NCI-H1048 (cell line): ENCODE measurements at places on chromosomes 2 and 18.

DNA sequence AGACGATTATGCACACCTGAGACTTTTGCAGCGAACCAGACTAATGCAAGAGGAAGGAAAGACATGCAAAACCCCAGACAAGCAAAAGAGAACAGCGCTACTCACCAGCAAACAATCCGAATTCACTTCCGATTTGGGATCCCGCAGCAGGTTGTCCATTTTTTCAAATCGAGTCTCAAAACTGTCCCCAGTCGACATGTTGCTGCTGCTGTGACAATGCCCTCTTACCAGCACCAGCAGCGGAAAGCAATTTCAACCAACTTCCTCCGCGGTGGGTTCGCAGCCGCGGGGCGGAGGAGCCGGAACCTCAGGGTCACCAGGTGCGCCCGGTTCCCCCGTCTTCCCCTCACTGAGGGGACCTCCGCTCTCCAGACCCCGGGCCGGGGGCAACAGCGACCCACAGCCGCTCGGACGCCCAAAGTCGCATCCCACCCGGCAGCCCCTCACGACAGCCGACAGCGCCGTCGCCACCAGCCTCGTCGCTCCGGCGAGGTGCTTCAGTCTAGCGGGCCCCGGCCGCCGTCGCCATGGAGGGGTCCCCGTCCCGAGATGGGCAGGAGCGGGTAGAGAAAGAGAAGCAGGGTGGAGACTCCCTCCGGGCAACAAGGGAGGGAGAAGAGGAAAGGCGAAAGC lies 784 bp downstream of the ROCK1 start:
- DNase-seq, result no peak

DNA sequence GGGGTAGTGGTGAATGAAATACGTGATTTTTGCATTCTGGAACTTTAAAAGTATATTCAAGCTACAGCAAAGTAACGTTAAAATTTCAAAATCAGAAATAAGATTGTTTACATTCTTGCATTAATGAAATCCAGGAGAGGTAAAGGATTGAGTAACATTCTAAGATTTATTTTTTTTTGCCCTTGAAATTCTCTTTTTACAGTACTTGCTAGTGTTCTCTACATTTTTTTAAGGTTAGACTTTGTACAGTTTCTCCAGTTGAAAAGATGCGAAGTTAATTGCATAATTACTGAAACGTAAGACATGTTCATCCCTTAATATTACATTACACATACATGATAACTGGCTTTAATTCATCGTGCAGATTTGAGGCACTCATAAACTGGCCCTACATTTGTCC lies 74.5 kb downstream of the ACTR3 start:
- no peak for DNase-seq

- DNase-seq, result no peak
These were observed 150.9 kb downstream of the COL6A3 start for GRCh38 chr2:237262838-237263771.

- no peak for DNase-seq
These were observed 657 bp upstream of the BIN1 start for GRCh38 chr2:127107622-127107999.

- DNase-seq, result no peak
These were observed 12.7 kb downstream of the ABI2 start for GRCh38 chr2:203340791-203341487.

DNA sequence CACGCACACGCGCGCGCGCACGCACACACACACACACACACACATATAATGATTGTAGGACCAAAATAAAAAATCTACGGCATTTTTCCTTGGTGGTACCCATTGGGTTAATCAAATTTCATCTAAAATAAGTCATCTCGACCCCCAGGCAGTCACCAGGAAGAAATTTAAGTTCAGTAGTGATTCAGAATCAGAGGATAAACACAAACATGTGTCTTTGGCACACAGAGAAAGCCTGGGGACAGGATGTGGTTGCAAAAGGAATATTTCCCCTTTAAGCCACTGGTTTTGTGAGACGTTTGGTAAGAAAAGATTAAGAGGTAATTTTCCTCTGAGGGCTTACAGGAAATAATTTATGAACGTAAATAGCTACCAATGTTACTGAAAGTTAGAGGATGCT lies 171.6 kb upstream of the PIEZO2 start:
- no peak for DNase-seq

DNA sequence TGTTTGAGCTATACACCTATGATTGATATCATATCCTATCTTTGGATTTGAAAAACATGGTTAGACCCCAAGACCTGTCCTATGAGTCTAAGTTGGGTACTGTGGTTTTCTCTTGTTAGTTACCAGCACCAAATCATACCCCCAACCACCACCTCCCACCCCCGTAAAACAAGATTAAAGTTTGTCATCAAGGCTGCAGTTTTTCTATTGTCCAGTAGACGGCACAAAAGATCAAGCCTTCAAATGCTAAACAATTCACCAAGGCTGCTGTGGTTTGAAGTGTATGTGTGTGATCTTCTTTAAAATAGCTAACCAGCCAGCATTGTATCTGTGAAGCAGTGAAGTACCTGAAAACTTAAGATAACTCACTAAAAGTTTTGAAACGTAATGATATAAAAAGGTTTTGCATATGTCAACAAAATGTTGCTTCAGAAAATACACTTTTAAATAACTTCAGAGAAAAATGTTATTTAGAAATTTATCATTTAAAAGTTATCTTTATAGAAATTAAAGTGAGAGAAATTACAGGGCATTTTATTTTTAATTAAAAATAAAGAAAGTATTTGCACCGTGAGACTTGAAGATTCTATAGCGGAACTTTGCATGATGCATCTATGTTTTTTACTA lies 5.8 kb upstream of the MEIS1 start:
- no peak for DNase-seq

DNA sequence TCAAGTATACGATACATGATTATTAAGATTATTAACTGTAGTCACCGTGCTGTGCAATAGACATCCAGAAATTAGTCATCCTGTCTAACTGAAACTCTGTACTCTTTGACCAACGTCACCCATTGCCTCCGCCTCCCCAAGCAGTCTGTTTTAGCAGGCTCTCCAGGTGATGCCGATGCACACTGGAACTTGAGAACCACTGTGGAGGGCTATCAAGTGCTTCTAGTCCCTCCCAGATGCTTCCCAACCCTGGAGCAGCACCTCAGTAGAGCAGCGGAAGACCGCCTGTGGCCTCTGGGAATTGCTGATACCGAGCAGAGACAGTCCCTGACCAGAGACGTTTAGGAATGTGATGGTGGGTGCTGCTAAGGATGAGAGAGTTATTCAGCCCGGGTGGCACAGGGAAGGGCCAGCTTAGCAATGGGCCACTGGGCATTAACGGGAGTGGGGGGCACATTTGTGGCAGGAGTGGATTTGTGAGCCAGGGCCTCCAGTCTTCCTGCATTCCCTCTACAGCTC lies 50.7 kb downstream of the LIPG start:
- no peak for DNase-seq

GRCh38 chr2:3265471-3265870 lies 112.1 kb downstream of the EIPR1 start:
- no peak for DNase-seq

DNA sequence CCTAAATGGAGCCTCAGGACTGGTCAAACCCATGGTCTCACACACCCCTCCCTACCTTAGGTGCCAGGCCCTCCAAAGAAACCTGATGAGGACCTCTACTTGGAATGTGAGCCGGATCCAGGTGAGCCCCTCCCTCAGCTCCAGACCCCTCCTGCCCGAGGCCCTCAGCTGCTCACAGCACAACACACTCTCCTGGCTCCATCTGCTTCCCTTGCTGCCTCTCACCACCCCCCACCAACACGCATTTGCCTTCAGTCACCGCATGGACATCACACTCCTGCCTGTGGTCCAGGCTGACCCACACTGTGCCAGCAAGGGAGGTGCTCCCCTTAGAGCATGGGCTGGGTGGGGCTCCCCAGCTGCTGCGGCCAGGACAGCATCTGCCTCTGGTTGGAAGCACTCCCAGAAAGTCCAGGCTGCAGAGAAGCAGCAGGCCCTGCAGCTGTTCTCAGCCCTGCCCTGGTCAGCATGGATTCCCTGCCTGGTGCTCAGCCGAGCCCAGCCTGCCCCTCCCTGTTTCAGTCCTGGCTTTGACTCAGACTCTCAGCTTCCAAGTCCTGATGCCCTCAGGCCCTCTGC lies 15.1 kb downstream of the SH2D6 start:
- no peak for DNase-seq

DNA sequence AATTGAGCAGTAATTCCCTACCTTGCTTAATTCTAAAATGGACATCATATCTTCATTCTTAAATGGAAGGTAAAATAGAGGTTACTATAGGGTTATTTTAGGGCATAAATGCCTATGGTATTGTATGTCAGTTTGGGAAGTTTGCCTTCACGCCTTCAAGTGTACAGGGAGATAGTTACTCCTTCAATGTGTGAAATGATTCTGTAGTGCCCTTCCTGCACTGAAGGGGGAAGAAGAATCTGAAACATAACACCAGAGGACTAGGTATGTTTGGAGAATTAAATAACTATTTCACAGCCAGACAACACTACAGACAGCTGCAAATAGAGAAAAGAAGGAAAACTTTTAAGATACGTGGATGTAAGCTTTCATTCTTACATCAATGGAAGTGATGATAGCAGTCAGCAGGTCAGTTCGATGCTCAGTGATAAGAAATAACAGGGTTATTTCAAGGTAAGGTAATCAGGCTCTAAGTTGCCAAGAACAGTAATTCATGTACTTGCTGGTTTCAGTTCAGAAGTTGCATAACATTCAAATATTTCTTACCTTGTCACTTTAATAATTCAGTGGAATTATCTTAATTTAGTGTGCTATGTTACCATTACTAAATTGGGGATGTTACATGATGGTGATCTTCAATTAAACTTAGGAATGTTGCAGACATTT lies 4.0 kb downstream of the PKP4 start:
- DNase-seq, result no peak

- DNase-seq, result no peak
These were observed 185.9 kb upstream of the TPO start for GRCh38 chr2:1227274-1227900.

DNA sequence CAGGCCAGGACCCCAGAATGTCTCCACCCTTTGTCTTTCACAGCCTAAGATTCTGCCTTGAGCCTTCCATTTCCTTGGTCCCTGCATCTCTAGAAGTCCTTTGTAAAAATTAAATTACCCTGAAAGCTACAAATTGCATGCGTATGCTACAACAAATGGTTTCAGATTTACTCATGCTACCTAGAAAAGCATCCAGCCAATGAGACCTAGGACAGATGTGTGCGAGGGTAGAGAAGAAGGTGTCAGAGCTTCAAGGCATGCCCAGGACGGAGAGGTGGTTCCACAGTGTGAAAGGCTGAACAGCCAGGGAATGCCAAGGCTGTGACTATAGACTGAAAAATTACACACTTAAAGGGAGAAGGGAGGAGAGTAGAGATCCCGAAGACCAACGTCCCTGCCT lies 40.2 kb downstream of the CCBE1 start:
- no peak for DNase-seq

GRCh38 chr18:30658306-30658705 lies 384.2 kb downstream of the DSC3 start:
- no peak for DNase-seq

- DNase-seq, result no peak
These were observed 50.4 kb downstream of the MMADHC start for GRCh38 chr2:149537092-149537726.

DNA sequence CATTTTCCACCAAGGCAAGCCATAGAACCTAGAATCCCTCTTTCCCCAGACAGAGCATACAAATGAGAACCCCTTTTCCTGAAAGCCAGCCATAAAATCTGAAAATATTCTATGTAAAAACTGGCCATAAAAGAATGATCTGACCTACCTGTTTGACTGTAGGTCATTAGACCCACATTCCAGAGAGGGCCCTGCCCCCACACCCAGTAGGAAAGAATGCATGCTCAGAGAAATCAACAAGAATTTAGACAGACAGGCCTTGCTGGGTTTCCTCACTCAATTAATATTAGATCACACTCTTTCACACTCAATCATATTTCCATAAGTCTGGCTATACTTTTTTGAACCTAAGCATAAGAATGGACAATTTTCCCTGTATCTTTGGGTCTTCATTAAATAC lies 929.5 kb downstream of the ERBB4 start:
- no peak for DNase-seq

GRCh38 chr2:46018773-46019591 lies 278.2 kb upstream of the EPAS1 start:
- no peak for DNase-seq

GRCh38 chr2:207285473-207285815 lies 119.7 kb upstream of the KLF7 start:
- DNase-seq, result no peak

GRCh38 chr2:182090486-182090885 lies 104.8 kb downstream of the PPP1R1C start:
- no peak for DNase-seq

DNA sequence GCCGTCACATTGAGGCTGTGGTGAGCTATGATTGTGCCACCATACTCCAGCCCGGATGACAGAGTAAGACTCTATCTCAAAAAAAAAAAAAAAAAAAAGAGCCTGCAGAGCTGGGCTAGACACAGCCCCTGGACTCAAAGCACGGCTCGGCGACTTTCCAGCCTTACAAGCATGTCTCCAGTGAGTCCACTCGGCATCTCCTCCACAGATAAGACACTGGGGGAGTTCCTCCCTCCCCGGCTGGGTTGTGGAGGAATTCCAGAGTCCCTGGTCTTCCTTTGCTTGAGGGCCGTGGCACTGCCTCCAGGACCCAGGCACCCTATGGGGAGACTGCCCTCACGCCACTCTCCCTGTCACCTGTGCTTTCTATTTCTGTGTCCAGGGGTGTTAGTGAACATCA lies 30.9 kb upstream of the RPL31 start:
- DNase-seq, result no peak

DNA sequence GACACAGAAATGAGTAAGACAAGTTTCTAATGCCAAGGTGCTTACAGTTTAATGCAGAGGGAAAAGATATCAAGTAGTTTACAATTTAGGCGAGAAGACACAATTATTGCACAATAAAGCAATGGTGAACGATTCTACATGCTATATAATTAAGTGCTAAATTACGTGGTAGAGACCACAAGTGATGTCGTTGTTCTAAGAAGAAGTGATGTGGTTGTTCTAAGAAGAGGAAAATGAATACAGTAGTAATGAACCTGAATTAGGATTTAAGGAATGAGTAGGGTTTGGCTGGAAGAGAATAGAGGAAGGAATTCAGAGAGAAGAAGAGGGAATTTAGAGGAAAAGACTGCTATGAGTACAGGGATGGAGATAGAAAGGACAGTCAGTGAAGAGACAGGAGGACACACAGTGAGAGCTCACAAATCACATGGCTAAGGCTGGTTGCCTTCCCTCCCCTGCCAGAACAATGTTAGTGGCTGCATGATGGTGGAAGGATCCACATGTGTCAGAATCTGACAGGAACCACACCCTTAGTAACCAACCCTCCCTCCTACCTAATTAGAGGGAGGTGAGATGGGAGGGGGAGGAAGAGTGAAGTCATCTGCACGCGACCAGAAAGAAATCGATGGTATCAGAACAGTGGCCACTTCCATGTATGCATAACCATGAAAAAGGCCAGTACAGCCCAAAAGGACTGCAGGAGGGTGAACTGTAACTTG lies 44.7 kb downstream of the M1AP start:
- DNase-seq, result no peak

GRCh38 chr2:178211943-178212342 lies 17.6 kb downstream of the OSBPL6 start:
- no peak for DNase-seq

GRCh38 chr2:144490857-144491256 lies 29.1 kb downstream of the ZEB2 start:
- DNase-seq, result no peak
